ENCODE measurements at places on chromosomes 3 and 15.
A peak's percentile ranks its signal among the peaks of the same experiment; 100 is the strongest.

GRCh38 chr3:99357131-99357530, 281.3 kb upstream of the COL8A1 start:
- DNase-seq = no peak

DNA sequence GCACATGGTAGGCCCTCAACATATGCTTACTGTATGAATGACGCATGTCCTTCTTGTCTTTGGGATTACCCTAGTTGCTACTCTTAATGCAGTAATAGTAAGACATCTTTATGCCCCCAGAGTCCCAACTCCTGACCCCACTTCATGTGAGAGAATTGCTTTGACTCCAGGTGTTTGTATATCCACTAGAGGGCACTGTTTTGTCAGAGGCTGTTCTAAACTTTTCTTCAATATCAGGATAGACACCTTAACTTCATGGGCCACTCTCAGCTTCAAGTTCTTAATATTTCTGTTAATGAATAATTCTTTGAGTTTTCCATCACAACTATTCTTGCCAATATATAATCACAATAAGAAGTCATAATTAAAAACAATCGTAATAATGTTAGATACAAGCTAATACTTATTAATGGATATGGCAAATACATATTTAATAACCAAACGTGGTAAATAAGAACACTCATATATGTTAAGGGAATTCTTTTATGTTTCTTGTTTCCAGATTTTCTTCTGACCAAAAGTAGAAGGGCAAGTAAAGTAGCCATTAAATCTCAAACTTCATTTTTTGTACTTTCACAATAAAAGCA, 337.2 kb upstream of the DNAJC19 start:
- no peak for DNase-seq

DNA sequence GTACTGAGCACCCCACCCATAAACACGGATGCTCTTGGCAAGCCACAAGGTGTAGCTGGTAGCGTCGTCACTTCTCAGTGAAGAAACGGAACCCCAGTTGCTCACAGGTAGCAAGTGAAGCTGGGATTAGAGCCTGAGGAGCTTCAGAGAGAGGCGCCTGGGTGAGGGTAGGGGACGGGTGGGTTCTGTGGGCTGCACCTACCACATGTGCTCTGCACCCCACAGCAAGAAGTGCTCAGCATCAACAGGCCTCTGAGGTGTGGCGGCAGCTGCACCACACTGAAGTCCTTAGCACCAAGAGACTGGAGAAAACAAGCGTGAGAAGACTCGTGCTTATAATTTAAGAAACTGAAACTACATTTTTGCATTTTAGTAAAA, 9.8 kb downstream of the MAP6D1 start:
- no peak for DNase-seq

DNA sequence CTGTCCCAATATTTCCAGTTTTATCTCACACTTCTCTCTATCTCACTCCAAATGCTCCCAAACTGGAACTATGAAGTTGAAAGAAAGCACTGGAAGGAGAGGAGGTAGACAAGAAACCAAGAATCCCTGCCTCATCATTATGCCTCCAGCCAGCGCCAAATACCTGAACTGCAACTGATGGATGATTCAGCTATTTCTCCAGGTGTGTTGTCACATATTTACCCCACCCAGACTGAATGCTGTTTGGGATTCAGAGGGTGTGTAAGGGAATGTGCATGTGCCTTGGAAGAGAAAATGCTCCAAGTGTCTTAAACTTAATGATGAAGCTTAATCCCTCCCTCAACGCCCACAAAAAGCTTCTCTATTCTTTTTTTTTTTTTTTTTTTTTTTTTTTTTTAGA, 269.5 kb upstream of the ATP11B start:
- DNase-seq = no peak

DNA sequence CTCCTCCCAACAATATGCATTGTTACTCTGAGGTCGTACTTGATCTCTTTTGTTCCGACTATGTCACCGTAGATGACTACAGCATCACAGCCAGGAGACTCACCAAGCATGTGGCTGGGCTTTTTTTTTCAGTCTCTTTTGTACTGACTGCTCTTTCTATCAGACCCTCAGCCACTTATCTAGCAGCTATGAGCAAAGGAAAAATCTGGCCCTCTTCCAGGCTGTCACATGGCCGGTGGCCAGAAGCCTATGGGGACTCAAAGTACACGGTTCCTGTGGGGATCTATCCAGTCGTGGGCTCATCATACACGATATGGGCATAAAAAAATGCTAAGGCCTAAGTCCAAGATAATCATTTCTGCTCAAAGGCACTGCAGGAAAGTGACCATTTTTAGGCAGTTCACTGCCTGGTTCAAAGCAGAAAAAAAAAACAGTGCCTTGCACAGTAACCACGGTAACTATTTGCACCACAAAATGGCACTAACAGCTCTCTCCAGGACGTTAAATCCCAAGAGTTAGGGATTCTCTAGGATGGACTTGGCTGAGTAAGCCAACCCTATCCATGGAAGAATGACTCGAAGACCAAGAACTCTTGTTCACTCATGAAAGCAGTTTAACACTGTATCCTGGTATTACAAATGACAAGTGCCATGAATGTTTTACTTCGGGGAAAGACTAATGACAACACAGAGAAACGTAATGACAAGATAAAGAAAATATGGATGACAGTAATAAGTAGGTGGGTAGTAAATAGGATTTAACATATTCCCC, 50.3 kb downstream of the SHQ1 start:
- DNase-seq = no peak

DNA sequence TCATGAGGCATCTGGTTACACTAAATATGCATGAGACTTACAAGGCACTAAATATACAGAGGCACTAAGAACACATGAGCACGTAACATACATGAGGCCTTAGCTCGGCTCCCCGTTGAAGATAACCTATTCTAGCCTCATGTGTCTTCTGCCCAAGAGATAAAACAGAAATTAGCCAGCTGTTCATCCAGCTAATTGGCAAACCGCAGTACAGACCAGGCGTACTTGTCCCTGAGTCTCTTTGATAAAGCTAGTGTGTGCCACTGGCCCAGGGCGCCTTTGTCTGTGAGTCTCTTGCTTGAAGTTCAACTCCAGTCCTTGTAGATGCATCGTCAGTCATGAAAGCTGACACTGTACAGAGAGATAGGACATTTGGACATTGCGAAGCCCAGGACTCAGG, 121.9 kb upstream of the SPATA12 start:
- no peak for DNase-seq

GRCh38 chr3:157175691-157176507, 16.0 kb upstream of the CCNL1 start:
- DNase-seq = peak; percentile 46

DNA sequence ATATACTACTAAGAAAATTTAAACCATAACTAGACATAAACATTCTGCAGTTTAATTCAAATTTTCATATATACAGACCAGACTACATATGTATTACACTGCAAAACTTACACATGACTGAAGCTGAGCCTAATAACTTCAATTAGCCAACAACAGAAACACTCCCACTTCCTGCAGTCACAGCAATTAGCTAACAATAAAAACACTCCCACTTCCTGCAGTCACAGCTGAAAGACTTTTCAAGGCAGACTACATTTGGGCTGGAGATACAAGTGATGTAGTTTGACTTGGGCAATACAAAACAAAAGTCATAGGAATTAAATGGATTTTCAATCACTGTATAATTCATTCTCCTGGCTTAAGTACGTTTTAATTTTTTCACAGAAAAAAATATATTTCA, 10.3 kb downstream of the TM2D3 start:
- no peak for DNase-seq

DNA sequence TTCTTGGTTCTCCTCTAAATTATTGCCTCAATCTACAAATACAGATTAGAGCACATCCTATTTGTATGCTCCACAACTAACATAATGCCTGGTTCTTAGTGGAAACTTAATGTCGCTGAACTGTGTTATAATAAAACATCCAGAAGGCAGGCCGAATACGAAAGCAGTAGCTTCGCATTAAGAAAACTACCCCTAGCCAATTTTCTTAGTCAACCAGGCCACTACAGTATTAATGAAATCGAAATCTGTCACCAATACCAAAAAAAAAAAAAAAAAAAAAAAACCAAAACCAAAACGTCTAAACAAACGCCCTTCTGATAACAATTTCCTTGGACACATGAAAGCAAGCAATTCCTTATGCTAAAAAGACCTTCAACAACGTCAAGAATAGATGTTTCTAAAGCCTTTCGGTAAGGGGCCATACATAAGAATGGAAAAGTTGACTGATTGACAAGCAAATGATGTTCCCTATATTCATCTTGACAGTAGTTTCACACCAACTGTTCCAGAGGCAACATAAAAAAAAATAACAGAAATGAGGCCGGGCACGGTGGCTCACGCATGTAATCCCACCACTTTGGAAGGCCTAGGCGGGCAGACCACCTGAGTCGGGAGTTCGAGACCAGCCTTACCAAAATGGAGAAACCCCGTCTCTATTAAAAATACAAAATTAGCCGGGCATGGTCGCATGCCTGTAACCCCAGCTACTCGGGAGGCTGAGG, 1.3 kb downstream of the DENND6A start:
- DNase-seq = no peak

DNA sequence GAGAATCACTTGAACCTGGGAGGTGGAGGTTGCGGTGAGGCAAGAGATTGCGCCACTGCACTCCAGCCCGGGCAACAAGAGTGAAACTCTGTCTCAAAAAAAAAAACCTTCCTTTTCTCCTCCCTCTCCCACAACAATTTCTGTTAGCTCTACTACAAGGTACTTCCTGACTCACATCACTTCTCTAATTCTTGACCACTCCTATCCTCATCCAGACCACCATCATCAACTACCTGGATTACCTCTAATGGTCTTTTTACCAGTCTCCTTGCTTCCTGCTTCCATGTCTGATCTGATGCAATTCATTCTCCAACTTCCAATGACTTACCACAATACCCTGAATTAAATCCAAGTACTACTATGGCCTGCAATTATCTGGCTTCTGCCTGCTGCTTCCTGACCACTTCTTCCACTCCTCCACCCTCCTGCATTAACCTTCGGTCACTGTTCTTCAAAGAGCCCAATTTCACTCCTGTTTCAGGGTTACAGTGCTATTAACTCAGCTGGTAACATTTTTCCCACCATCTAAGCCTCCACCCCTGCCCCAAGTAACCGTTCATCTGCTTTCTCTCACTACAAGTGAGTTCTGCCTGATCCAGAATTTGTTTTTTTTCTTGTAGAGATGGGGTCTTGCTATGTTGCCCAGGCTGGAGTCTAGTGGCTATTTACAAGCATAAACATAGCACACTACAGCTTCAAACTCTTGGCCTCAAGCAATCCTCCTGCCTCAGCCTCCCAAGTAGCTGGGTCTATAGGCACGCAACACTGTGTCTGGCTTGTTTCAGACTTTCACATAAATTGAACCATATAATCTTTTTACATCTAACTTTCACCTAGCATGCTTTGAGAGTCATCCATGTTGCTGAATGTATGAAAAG, 27.8 kb downstream of the DCAF1 start:
- no peak for DNase-seq

DNA sequence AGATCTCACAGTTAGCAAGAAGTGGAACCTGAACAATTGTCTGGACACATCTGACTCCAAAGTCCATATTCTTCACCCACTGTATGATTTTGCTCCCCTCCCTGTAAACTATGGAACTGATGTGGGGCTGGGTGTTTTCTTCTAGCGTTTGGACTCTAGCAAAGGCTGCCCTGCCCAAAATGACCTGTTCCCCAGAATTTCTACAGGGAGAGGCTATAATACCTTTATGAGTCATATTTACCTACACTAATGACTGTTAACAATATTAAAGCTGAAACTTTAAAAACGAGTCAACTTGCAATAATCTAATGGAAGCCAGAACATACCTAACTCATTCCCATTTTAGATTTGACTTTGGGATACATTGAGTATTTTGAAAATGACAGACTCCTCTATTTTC, 531.2 kb upstream of the CFAP20DC start:
- no peak for DNase-seq

- peak; percentile 62 for DNase-seq
Observed at GRCh38 chr3:58274027-58274614, 31.9 kb upstream of the RPP14 start.

DNA sequence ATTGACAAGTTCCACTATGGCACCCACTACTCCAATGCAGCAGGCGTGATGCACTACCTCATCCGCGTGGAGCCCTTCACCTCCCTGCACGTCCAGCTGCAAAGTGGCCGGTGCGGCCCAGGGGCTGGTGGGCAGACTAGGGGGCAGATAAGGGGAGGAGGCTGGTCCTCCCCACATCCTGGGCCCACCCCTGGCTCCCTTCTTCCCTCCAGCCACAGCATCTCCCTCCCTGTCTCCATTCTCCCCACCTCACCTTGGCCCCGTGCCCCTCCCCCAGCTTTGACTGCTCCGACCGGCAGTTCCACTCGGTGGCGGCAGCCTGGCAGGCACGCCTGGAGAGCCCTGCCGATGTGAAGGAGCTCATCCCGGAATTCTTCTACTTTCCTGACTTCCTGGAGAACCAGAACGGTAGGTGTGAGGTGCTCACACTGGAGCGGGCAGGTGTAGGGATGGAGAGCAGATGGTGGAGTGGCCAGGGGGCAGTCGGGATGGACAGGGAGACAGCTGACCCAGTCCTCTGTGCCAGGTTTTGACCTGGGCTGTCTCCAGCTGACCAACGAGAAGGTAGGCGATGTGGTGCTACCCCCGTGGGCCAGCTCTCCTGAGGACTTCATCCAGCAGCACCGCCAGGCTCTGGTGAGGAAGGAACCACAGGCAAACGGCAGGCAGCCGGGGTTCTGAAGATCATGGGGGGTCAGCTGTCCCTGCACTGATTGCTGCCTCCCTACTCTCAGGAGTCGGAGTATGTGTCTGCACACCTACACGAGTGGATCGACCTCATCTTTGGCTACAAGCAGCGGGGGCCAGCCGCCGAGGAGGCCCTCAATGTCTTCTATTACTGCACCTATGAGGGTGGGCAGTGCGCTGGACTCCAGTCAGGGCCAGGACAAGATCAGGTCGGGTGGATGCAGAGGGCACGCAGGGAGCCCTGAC, 26.0 kb downstream of the NBEAL2 start:
- DNase-seq = no peak

DNA sequence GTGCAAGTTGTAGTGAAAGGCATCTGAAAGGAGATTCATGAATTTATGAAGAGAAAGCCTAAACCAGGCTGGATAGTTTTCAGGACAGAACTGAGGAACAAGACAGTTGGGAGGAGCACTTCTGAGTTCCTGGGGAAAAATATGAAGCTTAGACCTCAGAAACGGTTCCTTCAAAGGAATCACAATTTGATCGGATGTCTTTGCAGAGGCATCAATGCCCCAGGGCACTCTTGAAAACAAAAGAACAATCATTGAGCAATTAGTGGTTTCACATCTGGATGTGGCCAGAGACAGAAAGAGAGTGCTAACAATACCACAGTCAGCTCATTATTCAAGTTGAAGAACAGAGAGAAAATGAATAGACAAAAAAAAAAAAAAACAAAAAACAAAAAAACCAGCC, 86.2 kb downstream of the KLF13 start:
- no peak for DNase-seq

GRCh38 chr3:144351011-144351410, 379.4 kb downstream of the DIPK2A start:
- no peak for DNase-seq

GRCh38 chr15:49964061-49964460, 155.0 kb downstream of the ATP8B4 start:
- DNase-seq = no peak

DNA sequence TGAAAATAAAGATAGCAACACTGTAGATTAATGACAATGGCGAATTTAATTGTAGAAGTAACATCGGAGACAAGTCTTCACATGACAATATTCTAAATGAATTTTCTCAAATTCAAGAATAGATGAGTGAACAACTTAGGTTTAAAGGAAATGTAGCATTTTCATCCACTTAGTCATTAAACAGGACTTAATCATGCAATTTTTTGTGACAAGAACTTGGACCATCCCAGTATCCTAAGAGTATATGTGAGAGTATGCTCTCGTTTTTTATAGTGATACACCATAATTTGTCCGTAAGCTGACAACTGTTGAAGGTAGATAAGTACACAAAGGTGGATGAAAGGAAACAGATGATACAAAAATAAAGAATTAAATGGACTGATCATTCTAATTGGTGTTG, 81.5 kb downstream of the DLG1 start:
- no peak for DNase-seq

All from AG20443 (cell line).